NCI-H146 (cell line): ENCODE measurements at places on chromosomes 16 and 17.

- no peak for DNase-seq
Measured at GRCh38 chr16:72173997-72174396, 2.0 kb upstream of the PMFBP1 start.

DNA sequence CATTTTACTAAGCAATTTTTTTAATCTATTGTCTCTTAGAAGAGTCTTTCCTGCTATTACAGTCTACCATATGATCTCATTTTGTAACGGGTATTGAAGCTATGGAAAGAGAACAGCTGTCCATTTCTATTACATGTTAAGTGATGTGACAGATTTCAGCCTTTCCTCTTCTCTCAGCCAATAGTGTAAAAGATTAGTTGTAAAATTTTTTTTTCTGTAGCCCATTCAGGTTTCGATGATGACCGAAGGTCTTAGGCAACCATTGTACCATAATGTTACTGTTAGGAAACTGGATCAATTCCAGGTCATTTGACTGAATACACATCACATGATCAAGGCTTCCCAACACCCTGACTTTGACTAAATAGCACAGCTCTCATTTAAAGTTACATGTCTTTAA is 147.6 kb upstream of the HLF start:
- no peak for DNase-seq

DNA sequence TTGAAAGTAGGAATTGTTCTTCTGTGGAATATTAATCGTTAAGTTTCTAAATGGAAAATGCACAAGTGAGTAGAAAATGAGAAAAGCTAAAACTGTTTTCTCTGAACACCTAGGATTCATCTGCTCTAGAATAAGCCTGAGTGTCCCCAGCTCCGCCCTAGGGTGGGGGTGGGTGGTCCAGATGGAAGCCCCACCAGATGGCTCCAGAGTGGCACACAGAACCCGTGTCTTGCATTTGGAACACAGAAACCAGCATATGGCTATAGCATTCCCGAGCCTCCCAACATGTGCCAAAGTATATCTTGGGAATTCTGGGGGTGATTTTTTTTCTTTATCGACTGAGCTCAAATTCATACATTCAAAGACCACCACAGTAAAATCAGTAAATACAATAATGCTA is 517.7 kb upstream of the PSMD7 start:
- DNase-seq, result no peak

GRCh38 chr16:89002851-89003830 is 26.1 kb upstream of the CBFA2T3 start:
- no peak for DNase-seq

DNA sequence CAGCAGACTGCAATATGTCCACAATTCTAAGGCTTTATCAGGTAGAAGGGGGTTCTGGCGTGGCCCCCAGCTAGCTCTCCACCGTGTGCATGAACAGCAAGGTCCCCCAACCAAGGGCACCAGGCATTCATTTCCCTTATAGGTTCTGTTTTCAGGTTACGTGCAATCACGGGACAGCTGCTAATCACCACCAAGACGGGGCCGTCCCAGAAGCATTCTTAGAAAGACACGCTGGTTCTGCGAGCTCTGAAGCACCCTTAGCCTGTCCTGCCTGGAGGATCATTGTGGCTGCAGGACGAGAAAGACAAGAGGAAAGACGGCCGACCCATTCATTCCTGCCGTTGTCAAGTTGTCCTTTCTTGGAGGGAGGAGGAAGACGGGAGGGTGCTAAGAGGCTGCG is 302.9 kb downstream of the SOX9 start:
- DNase-seq, result no peak

DNA sequence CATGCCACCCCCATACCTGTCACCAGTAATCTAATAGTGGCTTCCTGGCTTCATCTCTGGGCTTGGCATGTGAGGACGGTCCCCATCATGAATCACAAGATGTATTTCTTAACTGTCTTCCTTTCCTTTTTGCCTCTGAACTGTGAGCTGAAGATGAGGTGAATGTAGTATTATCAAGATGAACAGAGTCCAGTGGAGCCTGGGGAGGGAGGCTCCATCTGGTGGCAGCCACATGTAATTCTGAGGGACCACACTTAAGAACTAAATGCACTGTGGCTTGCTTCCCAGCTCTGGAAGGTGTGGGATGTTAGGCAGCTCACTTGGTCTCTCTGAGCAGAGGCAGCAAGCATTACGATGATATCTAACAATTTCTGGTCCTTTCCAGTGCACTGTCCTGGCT is 354.9 kb upstream of the ASIC2 start:
- DNase-seq, result no peak
